Astrocyte (in vitro differentiated cells and primary cell): ENCODE measurements at places on chromosomes 13 and 19. TPM values are rescaled to one million over a fixed set of nuclear protein-coding genes. Genes with fewer than 3 reads are reported as not detected.
A peak's percentile ranks its signal among the peaks of the same experiment; 100 is the strongest.

- no peak for DNase-seq
These were observed 22.9 kb downstream of the TLE2 start for GRCh38 chr19:3006075-3006767.

GRCh38 chr19:5254944-5255343 is 85.7 kb downstream of the PTPRS start:
- no peak for DNase-seq

DNA sequence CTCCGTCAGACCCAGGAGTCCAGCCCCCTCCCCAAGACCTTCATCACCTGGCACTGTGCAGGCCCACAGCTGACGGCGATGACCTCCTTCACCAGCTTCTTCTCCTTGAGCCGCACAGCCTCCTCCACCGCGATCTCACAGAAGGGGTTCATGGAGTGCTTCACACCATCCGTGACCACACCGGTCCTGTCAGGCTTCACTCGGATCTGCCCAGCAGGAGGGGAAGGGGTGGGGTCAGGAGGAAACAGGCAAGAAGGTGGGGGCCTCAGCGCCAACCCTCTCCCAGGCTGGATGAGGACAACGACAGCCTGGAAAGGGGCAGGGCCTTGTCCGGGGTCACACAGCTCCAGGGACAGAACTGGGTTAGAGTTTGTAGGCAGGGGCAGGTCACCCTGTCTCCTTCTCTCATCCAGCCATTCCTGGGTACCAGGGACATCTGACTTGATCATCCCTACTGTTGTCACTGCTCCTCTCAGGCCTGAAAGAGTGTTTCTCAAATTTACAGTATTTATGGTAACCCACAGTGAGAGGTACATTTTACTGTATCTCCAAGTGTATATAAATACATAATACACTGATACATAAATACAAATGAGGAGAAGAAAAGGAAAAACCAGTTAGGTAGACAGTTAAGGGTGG is 12.0 kb downstream of the ETFB start:
- DNase-seq = no peak

ZNF729 gene
- not detected in 2 replicates for total RNA-seq

GRCh38 chr13:52846567-52847321 is 1.7 kb downstream of the PCDH8 start:
- peak; percentile 10 for DNase-seq

- DNase-seq = no peak
These were observed 184.9 kb downstream of the PTPRS start for GRCh38 chr19:5155586-5156210.

SIGLEC5 gene
- total RNA-seq = not detected in 2 replicates

NCR1 gene
- total RNA-seq = not detected in 2 replicates

ZNF320 gene
- total RNA-seq = 28.0 and 31.6 TPM in 2 replicates

LRP3 gene
- total RNA-seq = 9.3 and 13.3 TPM in 2 replicates

DNA sequence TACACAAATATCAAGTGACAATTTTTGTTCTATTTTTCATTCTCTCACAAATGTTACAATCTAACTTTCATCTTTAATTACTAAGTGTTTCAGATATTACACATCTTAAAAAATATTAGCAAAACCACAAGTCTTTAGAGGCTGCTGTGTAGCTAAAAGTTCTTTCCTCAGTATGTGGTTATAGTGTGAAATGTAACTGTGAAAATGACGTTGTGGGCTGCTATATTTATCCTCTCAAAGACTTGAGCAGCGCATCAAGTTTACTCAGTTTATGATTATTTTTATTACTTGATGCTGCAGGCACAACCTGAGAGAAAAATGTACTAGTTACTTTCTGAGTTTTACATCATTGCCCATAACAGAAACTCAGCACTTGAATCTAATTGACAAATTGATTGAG is 2860.6 kb upstream of the PCDH20 start:
- DNase-seq = peak; percentile 33
